Stimulated activated CD4-positive, alpha-beta T cell treated with anti-CD3 and anti-CD28 coated beads, Interleukin-2, amount 100 ng/mL, for 24 hours (primary cell): ENCODE measurements at places on chromosomes 2 and 18.

DNA sequence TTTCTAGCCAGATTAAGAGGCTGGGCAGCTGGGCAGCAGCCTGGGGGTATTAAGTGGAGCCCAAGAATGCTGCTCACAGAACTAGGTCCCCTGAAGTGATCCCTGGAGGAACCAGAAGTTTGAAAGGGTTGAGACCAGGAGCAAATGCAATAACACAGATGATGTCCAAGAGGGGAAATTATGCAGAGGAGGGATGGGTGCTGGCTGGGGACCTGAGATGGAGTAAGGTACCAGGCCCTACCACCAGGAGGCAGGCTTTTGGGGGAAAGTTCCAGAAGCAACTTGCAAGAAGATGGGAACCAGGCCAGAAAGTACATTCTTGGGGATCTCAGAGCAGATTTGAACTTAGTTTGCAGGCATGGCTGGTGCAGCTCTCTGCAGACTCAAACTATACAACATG is 175.1 kb downstream of the NCK2 start:
- peak; percentile 65 for DNase-seq

- no peak for DNase-seq
Observed at GRCh38 chr2:20049637-20050036, 1.8 kb downstream of the LAPTM4A start.

GRCh38 chr2:234730066-234730640 is 221.7 kb upstream of the SH3BP4 start:
- DNase-seq: no peak

DNA sequence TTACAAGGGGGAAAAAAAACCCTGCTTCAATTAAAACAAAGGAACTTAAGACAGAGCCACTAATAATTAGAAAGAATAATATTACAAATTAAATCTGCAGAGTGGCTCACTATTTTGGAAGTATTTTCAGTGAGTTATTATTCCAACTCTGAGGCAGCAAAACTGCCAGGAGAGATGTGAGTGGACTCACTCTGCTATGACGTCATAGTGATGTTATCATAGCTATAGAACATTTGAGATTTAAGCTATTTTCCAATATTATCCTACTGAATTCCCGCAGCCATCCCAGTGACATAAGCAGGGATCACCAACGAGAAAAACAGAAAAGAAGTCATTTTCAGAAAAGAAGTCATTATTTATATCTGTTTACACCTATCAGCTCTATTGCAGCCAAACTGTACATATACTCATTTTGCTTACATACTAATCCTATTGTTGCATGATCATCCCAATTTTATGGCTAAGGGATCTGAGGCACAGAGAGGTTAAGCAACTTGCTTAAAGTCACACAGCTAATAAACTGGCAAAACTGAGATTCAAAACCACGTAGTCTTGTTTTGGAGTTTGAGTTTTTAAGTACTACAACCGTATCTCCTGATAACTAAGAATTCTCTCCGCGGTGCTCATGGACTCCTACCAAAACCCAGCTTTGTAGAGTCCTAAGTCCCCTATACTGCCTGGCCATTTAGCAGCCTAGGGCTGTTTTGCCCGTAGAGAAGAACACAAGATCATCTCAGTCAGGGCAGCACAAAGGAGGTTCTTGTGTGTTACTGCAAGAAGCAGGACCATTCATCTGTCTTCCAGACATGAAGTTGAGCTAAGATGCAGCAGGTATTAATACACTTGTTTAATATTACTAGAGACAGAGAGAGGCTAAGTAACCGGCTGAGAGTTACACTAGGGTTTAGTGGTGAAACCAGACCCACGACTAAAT is 299.8 kb downstream of the TCF4 start:
- no peak for DNase-seq

- DNase-seq: no peak
Observed at GRCh38 chr2:214874694-214875093, 65.2 kb upstream of the BARD1 start.
